ENCODE measurements at places on chromosomes 7 and 10.

GRCh38 chr7:5088906-5089305, 43.2 kb downstream of the RBAK start:
- no peak for DNase-seq

DNA sequence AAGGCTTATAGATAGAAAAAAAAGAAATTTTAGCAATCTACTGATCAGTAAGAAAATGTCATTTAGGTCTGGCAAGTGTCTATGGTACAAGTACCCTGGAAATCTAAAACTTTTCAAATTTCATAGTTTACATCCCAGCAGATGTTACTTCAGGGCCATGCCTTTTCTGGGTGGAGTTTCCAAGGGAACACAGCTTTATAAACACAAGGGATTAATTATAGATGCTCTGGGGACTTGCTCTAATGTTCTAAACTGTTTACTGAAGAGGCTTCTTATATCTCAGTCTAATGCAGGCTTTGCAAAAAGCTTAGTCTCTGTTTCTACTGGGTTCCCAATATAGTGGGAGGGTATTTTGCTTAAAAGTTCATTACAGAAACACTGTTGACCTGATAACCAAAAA, 3.1 kb downstream of the CD36 start:
- DNase-seq: no peak

DNA sequence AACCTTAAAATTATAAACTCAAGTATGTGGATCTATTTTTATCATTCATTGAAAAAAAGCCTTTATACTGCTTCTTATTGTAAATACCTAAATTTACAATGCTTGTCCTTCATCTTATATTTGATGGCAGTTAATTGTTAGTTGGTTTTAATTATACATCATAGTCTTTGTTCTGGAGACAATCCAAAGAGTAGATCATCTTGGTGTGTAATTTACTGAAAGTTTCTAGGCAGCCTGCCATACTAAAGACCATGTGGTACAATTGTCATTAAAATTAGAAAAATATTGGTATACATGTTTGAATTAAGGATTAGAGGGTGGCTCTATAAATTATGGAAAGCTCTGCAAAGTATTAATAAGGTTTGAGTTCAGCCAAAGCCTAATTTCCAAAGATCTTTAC, 231.4 kb downstream of the KCND2 start:
- no peak for DNase-seq

- DNase-seq: no peak
Observed at GRCh38 chr7:76071316-76072242, 23.7 kb downstream of the MDH2 start.

DNA sequence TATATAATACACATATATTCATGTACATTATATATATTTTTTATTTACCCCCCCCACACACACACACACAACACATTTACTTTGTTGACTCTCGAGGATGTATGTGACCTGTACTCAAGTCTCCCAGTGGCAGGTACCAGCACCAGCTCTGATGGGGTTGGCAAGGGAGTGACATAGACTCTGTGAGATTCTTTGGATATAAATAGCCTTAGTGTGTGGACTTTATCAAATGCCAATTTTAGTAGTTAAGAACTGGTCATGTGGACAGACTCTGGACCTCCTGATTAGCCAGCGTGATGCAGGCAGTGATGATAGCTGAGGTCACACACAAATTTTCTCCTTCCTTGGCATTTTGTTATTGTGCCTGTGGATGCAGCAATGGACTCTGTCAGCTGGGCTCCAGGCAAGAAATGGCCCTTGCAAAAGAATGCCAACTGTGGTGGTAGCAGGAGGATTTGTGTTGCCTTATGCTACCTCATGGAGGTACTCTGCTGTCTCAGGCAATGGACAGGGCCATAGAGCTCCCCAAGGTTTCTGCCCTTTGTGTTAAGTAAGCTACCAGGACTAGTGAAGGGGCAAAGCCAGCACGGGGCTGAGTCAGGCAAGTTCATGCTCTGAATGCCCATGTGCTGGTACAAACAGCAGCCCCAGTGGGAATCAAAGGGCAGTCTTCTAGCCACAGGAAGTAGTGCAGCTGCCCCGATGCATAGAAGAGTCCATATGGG, 224.6 kb upstream of the ZWINT start:
- DNase-seq: no peak

DNA sequence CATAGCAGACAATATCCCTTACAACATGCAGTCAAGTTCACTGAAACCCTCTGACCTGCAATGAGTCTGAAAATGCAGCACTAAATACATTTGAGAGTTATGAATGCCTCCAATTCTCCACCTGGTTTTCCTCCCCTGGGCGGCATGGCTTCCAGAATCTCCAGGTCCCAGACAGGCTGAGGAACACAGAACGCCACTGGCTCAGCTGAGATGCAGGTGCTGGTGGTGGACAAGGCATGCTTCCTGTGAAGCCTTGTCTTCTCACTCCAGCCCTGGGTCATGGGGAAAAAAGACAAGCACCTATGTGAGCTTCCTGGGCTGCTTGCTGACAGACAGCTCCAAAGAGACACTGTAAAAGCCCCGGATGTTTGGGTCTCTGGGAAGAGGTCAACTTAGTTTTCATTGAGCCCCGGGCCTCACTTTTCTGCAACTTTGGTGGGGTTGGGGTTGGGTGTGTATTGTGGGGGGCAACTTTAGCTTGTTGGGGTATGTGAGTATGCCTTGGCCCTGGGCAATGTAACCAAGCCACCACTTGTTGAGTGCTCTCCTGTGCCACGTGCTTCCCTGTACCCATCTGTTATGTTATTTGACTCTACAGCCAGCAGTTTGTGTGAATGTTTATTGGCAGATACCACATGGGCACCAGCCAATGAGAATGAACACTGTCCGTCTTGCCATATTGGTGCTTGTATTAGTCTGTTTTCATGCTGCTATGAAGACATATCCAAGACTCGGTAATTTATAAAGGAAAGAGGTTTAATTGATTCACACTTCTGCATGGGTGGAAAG, 127.8 kb downstream of the EMX2 start:
- DNase-seq: no peak

- DNase-seq: no peak
Observed at GRCh38 chr7:135428879-135429278, 81.0 kb downstream of the CNOT4 start.

GRCh38 chr10:77576444-77577032, 61.1 kb downstream of the KCNMA1 start:
- DNase-seq: no peak

DNA sequence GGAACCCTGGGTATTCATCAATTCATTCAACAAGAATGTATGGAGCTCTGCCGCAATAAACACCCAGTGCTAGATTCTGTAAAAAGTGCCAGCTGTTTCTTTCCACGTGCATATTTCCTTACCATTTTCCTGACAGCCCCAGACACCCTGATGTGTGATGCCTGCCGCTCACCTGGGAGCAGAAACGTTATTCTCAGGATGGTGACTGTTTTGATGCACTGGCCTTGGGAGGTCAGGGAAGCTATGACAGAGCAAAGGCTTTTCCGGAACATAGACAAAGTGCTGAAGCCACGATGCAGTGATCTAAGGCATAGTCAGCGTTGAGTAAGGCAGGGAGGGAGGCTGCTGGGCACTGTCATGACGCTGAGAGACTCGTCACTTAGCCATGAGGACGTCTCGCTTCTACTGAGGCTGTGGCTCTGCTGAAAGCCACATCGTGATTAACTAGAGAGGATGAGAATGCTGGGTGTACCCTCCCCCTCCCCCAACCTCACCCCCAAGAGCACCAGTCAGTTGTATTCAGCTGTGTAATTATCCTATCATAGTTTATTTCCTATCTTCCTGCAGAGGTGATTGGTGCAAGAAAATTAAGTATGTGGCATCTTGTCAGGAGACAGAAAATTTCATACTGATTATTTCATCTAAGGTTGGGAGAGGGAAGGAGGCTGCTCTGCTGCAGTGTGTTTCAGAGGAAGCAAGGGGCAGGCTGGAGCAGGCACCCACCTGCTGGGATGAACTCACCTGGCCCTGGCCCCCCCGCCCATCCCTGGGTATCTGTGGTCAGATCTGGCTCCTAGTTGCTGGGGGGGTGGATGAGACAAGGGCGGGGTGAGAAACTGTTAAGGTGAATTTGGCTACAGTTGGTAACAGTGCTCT, 48.8 kb upstream of the SMNDC1 start:
- DNase-seq: no peak

- DNase-seq: no peak
Observed at GRCh38 chr10:107144490-107144889, 20.0 kb downstream of the SORCS1 start.

DNA sequence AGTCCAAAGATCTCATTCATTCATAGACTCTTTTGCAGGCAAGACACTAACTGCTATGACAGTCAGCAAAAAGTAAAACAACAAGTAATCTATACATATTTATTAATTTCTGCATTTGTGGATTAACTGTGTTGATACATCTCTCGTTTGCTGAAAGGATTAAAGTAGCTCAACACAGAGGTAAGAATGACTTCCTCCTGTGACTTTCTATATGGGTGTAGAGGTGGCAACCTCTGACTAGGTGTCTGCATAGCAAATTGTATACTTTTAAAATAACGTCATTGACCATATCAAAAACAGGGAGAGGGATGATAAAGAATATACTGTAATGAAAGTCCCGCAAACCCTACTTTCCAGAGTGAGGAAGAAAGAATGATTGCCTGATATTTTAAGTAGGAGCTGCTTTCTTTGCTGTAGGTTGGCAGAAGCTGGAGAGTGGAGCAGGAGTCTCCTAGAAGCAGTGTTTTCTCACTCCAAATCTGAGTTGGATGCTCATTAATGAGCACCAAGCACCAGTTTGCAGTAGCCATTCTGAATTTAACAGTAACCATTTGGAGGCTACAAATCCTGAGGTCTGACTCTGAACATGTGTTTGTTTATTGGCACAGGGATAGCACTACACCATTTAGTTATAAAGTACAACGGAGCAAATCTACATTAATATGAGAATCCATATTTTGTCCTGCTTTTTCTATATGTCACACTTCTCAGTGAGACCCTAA, 9.2 kb upstream of the LRRN3 start:
- no peak for DNase-seq

- no peak for DNase-seq
Observed at GRCh38 chr7:40401406-40401805, 266.6 kb downstream of the SUGCT start.

DNA sequence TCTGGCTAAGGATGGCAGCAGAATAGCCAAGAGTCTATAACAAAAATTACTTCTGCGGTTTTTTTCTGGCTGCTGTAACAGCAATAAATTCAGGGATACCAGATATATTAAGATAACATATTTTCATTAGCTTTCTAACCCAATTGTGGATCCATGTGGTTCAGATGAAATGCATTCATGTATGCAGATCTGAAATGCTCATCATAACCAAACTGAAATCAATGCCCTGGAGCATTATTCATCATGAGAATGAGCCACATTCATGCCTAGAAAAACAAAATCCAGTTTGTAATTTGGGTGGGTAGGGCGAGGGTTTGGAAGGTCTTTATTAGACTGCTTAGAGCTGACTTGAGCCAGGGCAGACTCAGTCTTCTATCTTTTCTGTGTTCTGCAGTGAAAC, 69.8 kb upstream of the SEMA3A start:
- no peak for DNase-seq

DNA sequence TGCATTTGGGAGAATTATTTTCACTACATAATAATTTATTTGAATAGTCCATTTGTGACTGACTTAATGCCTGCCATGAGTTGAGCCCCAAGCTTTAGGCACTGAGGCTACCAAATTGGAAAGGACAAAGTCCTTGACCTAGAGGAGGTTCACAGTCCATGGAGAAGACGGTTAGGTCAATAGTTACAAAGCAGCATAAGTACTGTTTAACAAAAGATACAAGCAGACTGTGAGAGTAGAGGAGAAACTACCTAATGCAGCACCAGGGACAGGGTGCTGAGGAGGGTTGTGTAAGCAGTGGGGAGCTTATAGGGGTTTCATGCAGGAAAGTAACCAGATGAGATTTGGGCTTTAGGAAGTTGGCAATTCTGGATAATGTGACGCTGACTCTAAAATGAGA, 139.2 kb downstream of the LCOR start:
- no peak for DNase-seq

- DNase-seq: no peak
Observed at GRCh38 chr7:13879994-13880686, 109.3 kb downstream of the ETV1 start.

DNA sequence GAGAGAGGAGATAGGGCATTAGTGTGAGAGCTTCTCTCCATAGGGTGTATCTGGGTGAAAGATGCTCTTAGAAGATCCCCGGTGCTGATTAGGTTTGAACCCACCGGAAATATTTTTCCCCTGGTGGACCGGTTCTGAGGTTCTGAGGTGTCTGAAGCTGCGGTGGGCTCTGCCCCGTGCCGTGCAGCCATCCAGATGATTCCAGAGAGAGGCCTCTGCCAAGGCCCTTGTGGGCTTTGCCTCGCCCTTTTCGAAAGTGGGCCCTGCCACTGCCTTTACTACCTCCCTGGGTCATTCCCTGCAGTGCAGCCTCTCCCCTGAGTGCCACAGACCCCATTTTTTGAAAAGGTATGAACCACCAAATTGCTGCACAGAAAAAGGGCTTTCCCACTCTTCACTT, 2.8 kb downstream of the GIMAP8 start:
- DNase-seq: no peak

DNA sequence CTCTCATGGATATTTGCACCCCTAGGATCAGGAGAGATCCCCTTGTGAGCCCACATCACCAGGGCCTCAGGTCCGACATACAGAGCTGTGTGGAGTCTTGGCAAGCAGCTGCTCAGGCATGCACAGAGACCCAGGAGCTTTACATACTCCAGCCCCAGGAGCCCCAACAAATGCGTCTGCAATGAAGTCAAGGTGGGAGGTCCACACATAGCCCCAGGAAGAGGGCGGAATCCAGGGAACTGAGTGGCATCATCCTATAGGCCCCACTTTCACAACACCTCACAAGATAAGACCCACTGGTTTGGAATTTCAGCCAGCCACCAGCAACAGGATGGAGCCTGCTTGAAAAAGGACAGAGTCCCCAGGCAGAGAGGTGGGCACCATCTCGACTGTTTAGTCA, 106.7 kb downstream of the LSMEM1 start:
- no peak for DNase-seq

- no peak for DNase-seq
Observed at GRCh38 chr10:52558090-52558489, 214.5 kb downstream of the MBL2 start.

DNA sequence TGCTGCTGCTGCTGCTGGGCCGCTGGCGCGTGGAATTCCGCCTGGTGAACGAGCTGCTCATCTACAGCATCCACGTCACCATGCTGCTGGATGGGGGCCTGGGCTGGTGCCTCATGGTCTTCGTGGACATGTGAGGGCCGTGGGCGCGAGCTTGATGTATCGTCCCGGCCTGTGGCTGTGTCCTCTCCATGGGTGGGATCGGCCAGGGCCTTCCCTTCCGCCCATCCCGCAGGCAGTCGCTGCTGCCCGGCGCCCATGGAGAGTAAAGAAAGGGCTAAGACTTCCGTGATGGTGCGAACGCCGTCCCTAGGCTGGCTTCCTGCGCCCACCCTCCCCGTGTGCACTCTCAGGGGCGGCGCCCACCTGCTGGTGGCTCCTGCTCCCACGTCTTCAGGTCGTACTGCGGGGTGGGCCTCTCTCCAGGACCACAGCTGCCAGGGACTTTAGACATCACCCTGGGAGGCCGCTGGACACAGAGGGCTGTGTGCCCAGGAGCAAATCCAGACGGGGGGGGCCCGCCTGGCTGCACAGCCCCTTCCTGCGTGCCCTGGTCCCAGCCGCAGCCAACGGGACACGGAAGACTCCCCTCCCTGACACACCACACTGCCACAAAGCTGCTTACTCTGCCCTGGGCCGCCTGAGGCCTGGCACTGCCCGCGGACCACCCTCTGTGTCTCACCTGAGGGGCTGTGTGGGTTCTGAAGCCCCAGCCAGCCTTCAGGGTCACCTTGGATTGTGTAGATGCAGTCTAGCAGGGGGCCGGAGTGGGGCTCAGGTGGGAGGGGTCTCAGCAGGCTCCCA, 167.5 kb downstream of the SEPTIN7 start:
- no peak for DNase-seq

- DNase-seq: no peak
Observed at GRCh38 chr7:9854605-9855004, 1119.1 kb upstream of the PHF14 start.

Measured in HL-60 (cell line).